ENCODE measurements at places on chromosomes 6 and 20.

GRCh38 chr20:52252664-52253063 is 61.1 kb upstream of the ZFP64 start:
- no peak for DNase-seq

- DNase-seq: no peak
Observed at GRCh38 chr6:46490425-46491200, 636 bp downstream of the RCAN2 start.

DNA sequence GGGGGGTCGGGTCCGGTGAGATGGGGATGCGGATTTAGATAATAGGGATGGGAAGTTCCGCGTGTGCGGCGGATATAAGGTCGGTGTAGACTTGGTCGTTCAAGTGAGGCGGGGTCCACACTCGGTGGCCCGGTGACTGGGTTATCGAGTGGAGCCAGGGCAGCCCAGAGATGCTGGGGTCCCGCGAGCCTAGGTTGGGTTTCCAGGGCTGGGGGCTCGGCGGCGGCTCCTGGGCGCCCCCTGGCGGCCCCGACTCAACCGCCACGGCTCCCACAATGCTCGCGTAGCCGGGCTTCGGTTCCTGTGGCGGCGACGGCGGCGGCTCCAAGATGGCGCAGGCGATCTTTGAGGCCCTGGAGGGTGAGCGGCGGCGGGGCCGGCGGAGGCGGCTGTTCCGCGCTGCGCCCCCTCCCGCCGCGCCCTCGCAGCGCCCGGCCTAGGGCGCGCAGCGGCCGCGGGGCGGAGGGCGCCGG is at the start of gene ZNF341:
TSS of gene ZNF341 (plus strand) at position 304 of the 473 bp plus-strand sequence. CDS start at position 330, 26 bp downstream.
- peak; percentile 81 for DNase-seq

GRCh38 chr20:59082077-59082740 is 39.6 kb upstream of the PRELID3B start:
- DNase-seq: no peak

- no peak for DNase-seq
Observed at GRCh38 chr6:27144740-27145079, 102.8 kb upstream of the PRSS16 start.

DNA sequence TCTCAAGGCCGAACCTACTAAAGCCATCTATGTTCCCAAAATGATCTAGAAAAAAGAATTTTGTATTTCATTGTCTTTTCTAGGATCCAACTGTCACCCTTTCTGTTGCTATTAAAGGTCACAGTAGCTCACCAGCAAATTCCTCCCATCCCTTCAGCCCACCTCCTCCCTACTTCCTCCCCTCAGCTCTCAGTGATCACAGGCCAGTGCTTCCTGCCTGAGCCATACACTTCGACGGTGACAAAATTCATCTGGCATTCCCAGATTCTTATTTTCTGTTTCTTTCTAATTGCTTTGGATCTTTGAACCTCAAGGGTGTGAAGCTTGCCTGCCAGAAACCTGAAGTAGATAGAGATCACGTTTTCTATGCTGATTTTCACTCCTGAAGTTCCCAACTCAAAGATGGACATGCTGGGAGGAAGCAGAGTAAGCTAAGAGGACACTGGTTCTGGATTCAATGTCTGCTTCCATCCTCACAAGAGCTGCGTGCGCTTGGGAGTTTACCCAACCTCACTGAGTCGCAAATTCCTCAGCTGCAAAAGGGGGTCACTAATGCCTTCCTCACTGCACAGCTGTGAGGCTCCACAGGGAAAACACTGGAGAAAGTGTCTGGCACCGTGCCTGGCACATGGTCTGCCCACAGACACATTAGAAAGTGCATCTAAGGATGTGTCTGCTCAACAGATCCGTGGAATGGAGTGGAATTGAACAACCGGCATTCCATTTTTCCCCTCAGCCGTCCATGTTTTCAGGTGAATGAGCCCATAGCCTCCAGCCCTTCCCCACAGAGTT is 34.5 kb downstream of the MDGA1 start:
- no peak for DNase-seq

DNA sequence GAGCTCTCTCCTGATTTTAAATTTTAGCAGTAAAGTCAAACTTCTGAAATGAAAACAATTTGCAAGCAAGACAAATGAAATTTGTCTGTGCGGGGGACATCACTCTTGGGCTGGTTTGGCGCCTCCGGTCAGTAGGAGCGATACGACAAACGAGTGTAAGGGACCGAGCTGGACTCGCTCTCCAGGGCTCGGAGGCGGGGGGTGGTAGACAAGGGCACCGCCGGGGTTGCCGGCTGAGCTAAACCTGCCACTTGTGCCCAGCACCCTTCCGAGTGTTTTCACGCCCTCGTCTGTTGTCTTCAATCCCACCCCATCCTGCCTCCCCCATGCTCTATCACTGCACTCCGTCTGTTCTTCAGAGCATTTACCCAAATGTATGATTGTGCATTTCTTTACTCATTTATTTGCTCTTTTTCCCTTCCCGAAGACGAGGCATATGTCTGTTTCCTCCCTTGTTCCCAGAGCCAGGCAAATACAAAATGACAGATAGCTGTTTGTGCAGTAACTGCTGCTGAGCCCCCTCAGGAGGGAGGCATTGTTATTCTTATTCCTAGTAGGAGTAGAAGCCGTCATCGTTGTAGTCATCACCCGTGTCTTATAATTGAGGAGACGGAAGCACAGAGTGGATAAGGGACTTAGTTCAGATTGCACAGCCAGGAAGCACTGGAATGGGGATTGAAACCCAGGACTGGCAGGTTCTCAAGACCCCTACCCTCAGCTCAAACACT is 62.8 kb upstream of the APCDD1L start:
- DNase-seq: no peak

GRCh38 chr6:170259278-170259677 is 31.6 kb downstream of the DLL1 start:
- no peak for DNase-seq

DNA sequence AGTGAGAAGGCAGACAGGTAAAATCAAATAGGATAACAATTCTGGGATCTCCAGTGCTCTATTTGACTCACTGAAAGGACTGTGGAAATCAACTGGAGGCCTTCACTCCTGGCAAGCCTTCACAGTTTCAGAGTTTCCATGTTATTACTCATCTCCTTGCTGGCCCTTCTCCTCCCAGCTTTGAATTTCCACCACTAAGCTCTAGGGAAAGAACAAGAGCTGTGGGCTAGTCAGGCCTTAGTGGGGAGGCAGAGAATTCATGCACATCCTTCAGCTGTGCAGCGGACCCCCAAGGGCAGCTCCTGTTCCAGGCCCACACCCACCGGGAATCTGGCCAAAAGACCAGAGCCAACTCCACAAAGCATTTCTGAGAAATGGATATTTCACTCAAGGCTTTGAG is 26.0 kb downstream of the MYLIP start:
- DNase-seq: no peak

- DNase-seq: no peak
Observed at GRCh38 chr6:160431226-160431625, 83.0 kb downstream of the SLC22A3 start.

DNA sequence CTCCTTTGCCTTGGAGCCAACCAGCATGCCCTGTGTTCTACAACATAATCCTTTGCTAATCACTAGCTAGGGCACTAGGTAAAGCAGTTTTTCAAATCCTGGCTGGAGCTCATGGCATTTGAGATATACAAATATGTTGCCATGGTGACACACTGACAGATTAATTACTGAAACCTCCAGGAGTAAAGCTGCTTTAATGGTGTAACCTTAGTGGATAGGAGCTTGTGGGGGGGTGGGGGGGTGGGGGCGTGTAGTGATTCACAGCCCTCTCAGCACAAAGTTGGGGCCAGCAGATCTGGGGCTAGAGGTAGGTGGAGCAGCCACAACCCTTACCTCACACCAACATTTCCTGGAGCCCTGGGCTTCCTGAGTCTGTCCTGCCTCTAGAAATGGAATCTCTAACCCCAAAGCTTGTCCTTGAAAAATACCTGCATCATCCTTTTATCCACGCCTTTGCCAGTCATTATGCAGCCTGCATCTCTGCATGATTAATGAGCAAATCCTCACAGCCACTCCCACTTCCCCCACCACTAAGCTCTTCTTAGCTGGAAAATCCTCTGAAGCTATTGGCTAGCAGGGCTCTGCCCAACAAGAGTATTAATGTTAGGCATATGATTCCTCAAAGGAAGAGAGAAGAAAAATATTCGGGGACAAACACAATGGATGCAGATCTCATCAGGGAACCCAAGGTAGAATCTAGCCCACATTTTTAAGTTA is 84.5 kb upstream of the PRND start:
- no peak for DNase-seq

DNA sequence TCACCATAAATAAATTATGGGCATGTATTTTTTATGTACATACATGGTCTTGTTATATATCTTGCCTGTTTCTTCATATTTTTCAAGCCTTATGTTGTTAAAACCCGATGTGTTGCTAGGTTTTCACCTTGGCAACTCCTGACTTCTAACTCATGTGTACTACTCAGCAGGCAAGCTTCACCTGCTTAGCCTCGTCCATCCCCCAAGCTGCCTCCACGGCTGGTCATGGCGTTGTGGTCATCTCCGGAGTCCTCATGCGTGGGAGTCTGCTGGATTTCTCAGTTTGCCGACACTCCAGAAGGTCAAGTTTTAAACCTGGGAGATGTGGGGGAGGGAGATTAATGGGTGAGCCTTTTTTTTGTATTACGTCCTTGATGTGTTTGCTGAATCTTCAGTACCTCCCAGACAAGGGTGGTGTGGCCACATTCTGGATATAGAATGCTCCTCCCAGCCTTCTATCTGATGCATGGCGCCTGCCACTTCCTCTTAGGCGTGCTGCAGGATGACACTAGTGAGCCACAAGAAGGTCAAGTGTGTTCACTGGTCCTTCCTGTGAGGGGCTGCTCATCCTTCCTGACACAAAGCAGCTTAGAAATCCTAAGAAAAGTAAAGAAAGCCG is 26.6 kb upstream of the EDN3 start:
- DNase-seq: no peak

GRCh38 chr6:161257793-161258457 is 15.9 kb downstream of the AGPAT4 start:
- no peak for DNase-seq

DNA sequence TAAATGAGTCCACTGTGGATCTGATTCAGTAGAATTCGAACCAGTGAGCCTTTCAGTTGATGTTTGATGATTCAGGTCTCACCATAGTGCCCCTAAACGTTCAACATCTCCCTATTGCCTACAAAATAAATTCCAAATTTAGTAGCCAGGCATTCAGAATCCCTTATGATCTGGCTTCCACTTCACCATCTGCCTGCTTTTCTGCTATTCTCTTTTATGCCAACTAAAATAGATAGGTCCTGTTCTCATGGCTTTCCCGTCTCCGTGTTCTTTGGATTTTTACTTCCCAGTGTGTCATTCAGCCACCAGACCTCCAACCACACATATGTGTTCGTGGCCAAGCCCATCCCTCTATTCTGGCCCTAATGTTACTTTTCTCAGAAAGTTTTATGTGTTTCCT is 410.4 kb downstream of the LMBRD1 start:
- no peak for DNase-seq

DNA sequence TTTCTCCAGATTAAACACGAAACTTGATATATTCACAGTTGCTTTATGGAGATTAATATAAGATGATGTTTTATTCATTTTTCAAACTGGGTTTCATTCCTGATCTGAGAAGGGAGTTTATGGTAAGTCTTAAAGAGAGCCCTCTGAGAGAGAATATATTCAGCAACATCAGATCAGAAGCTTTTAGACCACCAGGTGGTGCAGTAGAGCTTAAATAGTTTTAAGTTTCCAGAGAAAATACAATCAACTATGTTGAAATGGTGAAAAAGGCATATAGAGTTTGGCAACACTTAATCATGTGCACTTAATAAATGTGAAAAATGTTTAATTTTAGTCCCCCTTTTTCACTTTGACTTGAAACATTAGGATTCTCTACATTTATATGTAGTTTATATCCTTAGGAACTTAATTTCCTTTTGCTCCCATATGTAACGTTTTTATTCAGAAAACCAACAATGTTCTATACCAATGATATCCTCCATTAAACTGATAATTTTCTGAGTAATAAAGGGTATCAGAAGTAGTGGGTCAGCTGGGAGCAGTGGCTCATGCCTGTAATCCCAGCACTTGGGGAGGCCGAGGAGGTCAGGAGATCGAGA is 86.4 kb upstream of the CLDN20 start:
- DNase-seq: no peak

GRCh38 chr6:168016721-168017525 is 19.5 kb downstream of the KIF25 start:
- DNase-seq: no peak

- DNase-seq: no peak
Observed at GRCh38 chr6:130929036-130929678, 102.0 kb downstream of the SMLR1 start.

- DNase-seq: no peak
Observed at GRCh38 chr20:328027-328974, 2.9 kb downstream of the SOX12 start.

- DNase-seq: no peak
Observed at GRCh38 chr6:87230801-87231200, 75.4 kb downstream of the ZNF292 start.

DNA sequence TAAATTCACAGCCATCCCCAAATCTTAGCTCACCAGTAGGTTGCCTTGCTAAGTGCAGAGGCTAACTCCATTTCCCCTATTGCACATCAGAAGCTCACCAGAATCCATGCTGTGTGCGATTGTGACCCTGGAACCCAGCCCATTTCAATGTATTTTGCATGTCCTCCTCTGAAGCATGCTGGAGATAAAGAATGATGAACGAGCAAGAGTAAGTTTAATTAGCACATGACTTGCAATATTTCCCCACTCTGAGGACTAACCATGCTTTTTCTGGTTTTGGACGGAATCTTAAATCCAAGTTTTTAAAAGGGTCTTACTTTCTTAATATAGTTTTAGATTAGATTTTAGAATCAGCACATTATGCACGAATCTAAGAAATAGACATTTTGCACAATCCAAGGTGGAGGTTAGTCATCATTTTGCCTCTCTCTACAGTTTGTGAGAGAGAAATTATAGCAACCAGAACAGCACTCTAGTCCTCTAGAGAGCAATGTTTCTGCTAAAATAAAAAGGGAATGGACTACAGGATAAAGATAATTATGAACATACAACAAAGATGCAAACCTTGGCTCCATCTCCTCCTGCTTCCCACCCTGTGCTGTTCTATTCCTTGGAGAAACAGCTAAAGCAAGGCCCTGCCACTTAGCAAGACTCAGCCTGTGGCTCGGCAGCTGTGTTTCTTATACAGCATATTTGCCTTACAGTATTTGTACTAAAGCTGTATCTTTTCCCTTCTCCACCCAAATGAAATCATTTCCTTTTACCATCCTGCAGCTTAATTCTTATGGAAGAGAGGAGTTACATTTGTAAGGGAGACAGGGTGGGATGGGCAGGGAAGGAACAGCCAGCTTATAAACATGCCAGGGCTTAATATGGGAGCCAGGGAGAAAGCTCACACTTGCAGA is 24.9 kb upstream of the LAMA4 start:
- DNase-seq: no peak

- no peak for DNase-seq
Observed at GRCh38 chr6:140082867-140083297, 708.4 kb upstream of the CITED2 start.

- peak; percentile 8 for DNase-seq
Observed at GRCh38 chr20:53750827-53751619, 157.4 kb upstream of the ZNF217 start.

- no peak for DNase-seq
Observed at GRCh38 chr6:29828471-29828797, 809 bp downstream of the HLA-G start.

Data from stimulated activated CD8-positive, alpha-beta memory T cell treated with anti-CD3 and anti-CD28 coated beads, Interleukin-2, amount 100 ng/mL, for 48 hours (primary cell).